ENCODE measurements at places on chromosomes 4 and X.

GRCh38 chrX:128438082-128438481, 385.9 kb upstream of the ACTRT1 start:
- no peak for DNase-seq

- peak; percentile 23 for DNase-seq
Measured at GRCh38 chrX:112834031-112834845, 6.4 kb downstream of the AMOT start.

- peak; percentile 69 for DNase-seq
Measured at GRCh38 chrX:84187533-84188319, at the start of gene RPS6KA6. TSS of gene RPS6KA6 (minus strand) at chrX:84188199. CDS start at chrX:84187899, 300 bp downstream.

DNA sequence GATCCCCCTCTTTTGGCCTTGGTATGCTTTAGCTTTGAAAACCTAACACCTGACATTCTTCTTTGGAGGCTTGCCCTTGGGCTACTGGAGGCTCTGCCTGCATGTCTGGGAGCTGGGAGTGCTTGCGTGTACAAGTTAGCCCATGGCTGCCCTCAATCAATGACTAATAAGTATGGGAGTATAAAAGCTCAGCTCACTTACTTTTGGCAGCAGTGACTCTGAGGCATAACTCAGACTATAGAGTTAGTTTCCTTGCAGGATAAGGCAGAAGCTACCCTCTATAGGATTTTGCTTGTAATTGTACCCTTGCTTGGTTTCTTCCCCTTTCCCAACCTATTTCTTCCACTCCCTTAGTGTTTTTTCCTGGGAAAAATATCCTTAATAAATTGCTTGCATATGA, 247.9 kb downstream of the PPP1R2C start:
- DNase-seq: no peak

DNA sequence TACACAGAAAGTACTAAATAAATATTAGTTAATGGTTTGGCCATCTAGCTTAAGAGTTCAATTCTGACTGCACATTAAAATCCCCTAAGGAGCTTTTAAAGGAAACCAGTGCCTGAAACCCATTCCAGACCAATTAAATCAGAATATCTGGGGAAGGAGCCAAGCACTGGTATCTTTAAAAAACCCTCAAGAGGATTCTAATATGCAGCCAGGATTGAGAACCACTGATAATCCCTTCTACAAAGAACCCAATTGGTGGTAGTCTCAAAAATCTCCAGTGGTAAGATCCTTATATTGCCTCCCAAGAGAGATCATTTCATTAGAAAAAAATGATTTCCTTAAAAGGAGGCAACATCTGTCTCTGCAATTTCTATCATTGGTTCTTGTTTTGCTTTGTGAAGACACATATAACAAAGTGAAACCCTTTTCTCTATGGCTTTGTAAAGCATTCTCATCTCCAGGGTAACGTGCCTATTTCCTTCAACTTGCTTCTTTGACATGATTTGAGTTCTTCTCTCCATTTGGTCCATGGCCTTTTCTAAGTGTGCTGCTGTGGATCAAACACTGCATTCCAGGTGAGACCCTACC, 3.5 kb downstream of the GPR34 start:
- no peak for DNase-seq

DNA sequence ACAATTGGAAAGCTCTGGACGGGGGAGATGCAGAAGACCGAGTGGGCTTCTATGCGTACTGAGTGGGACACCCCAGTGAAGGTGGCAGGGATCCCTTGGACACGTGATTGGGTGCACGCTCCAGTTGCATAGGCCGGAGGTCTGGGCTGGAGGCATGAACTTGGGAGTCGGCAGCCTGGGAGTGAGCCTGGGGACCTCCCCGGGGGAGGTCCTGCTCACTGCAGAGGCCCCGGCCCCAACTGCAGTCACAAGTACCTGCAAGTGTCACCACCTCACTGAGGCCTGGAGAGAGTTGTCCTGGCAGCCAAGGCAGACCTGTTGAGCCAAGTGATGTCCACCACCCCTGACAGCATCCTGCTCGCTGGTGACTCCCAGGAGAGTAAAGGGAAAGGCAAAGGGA, 49.3 kb upstream of the HMX1 start:
- no peak for DNase-seq

DNA sequence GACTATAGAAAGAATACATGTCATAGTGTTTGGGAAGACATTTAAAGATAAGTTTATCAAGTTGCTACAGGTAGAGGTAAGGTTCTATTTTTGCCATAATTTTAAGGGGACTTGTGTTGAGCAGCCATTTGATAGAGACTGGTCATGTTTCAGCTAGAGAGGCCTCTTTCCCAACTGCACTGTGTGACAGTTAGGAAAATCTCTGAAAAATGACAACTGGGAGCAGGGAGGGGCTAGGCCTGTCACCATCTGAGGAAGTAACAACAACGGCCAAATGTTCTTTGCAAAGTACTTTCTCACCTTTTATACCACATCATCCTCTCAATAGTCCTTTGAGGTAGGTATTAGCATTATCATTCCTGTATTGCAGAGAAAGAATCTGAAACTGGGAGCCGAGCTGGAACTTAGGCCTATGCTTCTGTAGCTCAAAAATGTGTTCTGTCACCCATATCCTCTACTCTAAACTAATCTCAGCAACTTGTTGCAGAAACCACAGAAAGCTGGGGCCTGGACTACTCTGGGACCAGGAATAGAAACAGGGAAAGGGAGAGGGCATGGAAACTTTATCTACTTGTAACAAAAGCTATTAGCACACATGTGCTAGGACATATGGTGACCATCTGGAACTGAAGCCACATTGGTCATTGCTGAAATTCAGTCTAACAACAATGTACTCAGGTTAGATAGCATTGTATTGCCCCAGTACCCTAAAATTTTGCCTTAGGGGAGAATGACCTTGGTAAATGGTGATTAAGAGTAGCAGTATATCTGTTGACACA, 198.9 kb downstream of the MID1IP1 start:
- no peak for DNase-seq

GRCh38 chr4:15244354-15244753, 183.5 kb upstream of the C1QTNF7 start:
- no peak for DNase-seq

Data from neural progenitor cell (in vitro differentiated cells).